NCI-H446 treated with DMSO at 0.1 percent for 48 hours (cell line): ENCODE measurements at places on chromosomes 4 and X.

- no peak for DNase-seq
Measured at GRCh38 chrX:107507093-107507743, 57.8 kb downstream of the FRMPD3 start.

DNA sequence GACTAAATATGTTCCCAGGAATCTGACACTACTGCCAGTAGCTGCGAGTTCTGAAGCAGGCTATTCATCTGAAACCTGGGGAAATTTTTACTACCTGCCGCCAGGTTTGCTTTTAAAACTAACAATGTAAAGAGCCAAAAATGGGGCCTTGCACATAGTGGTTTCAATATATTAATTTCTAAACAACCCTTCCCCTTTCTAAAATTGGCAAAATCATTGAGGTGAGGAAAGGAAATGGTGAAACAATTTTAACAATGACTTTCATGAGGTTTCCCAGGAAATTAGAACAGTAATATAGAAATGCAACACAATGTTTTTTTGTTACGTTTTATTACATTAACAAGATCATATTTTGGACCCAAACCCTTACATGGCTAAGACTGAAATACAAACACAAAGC lies 21.3 kb downstream of the FANCB start:
- DNase-seq: no peak

DNA sequence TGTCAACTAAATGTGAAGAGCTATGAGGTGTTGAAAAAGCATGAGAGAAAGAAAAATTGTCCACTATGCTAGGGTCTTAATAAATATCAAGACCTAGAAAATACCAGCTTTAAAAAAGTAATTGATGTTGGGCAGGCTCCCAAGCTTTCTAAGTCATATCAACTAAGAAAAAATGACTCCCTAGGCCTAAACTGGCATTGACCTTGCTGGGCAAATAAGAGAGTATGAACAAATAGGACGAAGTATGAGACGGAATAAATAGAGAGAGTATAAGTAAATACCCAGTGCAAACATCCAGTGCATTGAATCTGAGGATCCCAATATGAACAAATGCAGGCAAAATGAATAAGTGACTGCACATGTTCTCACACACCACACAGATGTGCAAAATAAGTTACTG lies 3.2 kb downstream of the KDR start:
- no peak for DNase-seq

DNA sequence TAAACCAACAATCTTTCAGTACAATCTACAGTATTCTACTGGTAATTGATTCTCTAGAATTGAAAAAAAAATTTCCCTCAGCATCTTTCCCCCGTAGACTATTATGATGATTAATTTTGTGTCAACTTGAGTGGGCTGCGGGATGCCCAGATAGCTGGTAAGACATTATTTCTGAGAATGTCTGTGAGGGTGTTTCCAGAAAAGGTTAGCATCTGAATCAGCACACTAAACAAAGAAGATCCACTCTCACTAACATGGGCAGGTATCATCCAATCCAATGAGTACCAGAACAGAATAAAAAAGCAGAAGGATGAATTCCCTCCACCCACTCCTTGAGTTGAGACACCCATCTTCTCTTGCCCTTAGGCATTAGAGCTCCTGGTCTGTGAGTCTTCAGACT lies 186.1 kb upstream of the MAB21L2 start:
- DNase-seq: no peak

DNA sequence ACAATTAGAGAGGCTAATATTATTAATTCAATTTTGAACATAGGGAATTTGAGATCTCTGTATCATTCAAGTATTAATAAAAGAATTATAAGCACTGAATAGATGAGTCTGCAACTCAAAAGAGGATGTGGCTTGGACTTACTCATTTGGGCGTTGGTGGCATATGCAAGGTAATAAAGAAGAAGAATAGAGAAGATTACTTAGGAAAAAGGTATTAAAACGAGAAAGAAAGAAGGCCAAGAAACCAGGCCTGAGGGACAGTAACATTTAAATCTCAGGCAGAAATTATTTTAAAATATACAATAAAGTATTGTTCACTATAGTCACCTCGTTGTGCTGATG lies 383.0 kb upstream of the INTU start:
- DNase-seq: no peak

DNA sequence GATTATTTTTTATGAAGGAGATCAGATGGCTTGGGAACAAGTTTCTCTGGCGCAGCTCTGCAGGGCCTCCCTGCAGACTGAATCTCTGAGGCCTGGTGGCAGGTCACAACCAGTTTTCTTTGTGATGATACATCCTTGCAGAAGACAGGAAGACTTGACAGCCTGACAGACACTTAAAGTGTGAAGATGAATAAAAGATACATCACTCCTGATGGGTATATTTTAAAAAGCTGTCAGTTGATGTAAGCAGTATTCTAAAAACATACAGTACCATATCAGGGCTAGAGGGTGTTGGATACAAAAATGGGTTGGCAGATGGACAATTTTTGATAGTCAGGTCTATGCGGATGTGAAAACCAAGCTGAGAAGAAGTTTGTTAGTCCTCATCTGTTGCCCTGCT lies 239.5 kb downstream of the LHFPL1 start:
- no peak for DNase-seq

GRCh38 chr4:54687887-54688841 lies 30.4 kb downstream of the KIT start:
- DNase-seq: no peak
